ENCODE measurements at places on chromosomes 2 and 18. TPM values are rescaled to one million over a fixed set of nuclear protein-coding genes. Genes with fewer than 3 reads are reported as not detected.

The PARD3B gene
- total RNA-seq: 0.80 TPM

The MRO gene
- total RNA-seq: 0.36 TPM

The BCL11A gene
- 0.04 TPM for total RNA-seq

The C2orf81 gene
- total RNA-seq: 4.4 TPM

The ACMSD gene
- total RNA-seq: not detected

The MYOM1 gene
- total RNA-seq: 0.11 TPM

The COL4A4 gene
- 1.9 TPM for total RNA-seq

The CNOT11 gene
- total RNA-seq: 40.3 TPM

The GYPC gene
- not detected for total RNA-seq

The RBM44 gene
- total RNA-seq: 0.33 TPM

The MAP2 gene
- 0.28 TPM for total RNA-seq

The MFSD6 gene
- 26.9 TPM for total RNA-seq

The CD8A gene
- total RNA-seq: 0.34 TPM

The CDH7 gene
- total RNA-seq: 0.03 TPM

The PMAIP1 gene
- 11.9 TPM for total RNA-seq

The QPCT gene
- total RNA-seq: 18.6 TPM

The CROCC2 gene
- total RNA-seq: not detected

The TWIST2 gene
- 19.4 TPM for total RNA-seq

The PLCD4 gene
- total RNA-seq: 0.31 TPM

The KIAA2012 gene
- not detected for total RNA-seq

The DPP4 gene
- total RNA-seq: 0.44 TPM

The ABCB6 gene
- 31.1 TPM for total RNA-seq

The TMEM178A gene
- 0.10 TPM for total RNA-seq

The NEURL3 gene
- total RNA-seq: 1.5 TPM

The NLRC4 gene
- total RNA-seq: not detected

The CHST9 gene
- not detected for total RNA-seq

The FOSL2 gene
- total RNA-seq: 49.5 TPM

The SCN7A gene
- not detected for total RNA-seq

The PRKAG3 gene
- total RNA-seq: not detected

The FAP gene
- total RNA-seq: 0.08 TPM

The GGCX gene
- total RNA-seq: 44.3 TPM

The IL36RN gene
- total RNA-seq: 0.13 TPM

The GPR39 gene
- 8.5 TPM for total RNA-seq

The IL36G gene
- total RNA-seq: not detected

The LIMS2 gene
- 4.5 TPM for total RNA-seq

The POU3F3 gene
- not detected for total RNA-seq

The ALLC gene
- total RNA-seq: not detected

The FAHD2B gene
- 11.5 TPM for total RNA-seq

The PROKR1 gene
- total RNA-seq: not detected

The ACADL gene
- not detected for total RNA-seq

The ECEL1 gene
- total RNA-seq: 0.30 TPM

The TSN gene
- 62.3 TPM for total RNA-seq

The MROH2A gene
- 0.32 TPM for total RNA-seq

Data from A549 treated with DMSO at 1 μM for 4 hours (cell line).